ENCODE measurements at places on chromosomes 16 and 17.

DNA sequence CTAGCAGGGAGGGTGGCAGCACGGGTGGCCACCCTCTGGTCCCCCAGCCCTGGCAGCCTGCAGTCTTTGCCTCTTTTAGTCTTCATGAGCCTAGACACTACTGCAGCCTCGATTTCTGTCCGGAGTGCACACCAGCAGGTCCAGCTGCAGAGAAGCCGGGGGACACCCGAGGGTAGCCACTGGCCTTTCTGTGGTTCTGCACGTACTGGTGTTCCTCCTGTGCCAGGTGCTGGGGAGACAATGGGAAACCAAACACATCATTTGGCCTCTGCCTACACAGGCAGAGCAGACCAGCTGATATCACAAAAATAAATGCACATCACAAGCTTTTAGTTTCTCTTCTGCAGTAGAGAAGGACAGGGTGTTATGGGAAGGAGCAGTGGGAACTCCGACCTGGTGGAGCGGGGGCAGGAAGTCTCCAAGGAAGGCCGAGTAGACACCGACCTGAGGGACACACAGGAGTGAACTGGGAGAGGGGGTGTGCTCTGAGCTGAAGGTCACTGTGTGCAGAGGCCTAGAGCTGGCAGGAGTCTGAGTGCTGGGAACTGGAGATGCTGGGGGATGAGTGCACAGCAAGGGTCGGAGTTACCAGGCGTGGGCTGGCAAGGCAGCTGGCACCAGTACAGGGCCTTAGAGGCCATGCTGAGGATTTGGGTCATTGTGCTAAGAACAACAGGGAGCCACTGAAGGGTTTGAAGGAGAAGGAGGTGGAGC is 23.1 kb downstream of the GPT2 start:
- DNase-seq = no peak

DNA sequence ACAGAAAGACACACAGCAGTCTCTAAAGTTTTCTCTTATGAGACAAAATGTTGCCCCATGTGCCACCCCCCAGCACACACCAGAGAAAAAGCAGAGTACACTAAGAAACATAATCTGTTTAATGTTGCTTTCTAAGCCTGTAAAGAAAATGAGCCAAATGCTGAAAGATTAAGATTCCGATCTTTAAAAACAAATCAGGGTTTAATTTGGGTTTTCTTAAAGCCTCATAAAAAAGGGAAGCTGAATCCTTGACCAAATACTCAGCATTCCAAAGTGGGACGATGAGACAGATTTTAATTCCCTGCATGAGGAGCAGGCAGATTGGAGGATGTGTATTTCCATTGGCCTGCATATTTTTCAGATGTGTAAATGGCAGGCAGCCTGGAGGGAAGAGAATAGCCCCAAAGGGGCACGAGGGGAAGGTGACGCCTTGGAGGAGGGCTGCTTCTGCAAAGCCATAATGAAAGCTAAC is 118.4 kb downstream of the COPRS start:
- peak; percentile 42 for DNase-seq

DNA sequence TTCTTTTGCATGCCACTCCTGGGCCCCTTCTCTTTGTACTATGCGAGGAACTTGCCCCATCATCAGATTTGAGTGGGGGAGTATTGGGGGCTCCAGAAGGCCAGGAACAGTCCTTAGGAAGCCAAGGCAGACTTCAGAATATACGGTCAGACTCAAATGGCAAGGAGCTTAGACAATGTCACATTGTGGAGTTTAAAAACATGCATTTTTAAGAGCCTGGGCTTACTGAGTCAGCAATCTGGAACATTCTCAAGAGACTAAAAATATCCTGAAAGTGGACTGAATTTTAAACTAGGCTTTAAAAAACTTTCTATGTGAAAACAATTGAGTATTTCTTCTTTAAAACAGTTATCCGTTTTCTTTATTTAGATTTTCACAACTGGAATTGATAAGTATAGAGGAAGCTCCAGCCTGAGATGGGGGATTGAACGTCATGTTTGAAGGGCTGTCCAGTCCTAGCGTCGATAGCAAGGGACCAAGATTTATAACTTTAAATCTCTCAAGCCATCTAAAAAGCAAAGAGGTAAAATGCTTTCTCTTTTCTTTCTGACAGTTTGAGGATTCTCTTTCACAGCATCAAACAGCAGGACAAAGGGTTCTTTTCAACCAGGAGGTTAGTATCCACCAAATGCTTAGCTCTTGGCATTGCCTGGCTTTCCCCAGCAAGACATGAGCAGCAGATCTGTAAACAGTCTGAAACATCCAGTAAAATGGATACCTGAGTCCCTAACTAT is 45.8 kb upstream of the CDRT4 start:
- no peak for DNase-seq

GRCh38 chr17:14352136-14352535 is 51.3 kb downstream of the HS3ST3B1 start:
- DNase-seq = no peak

- peak; percentile 21 for DNase-seq
Measured at GRCh38 chr16:8053437-8053836, 536.9 kb downstream of the TMEM114 start.

Data from hindlimb muscle (tissue), 1 donor.